NCI-H2107 (cell line): ENCODE measurements at places on chromosomes 1 and 21.

GRCh38 chr1:78426408-78426807, 64.4 kb upstream of the PTGFR start:
- DNase-seq: no peak

- DNase-seq: no peak
These were observed 8.9 kb downstream of the ZBTB7B start for GRCh38 chr1:155011437-155012025.

- no peak for DNase-seq
These were observed 108.7 kb upstream of the NFIA start for GRCh38 chr1:60973668-60974067.

DNA sequence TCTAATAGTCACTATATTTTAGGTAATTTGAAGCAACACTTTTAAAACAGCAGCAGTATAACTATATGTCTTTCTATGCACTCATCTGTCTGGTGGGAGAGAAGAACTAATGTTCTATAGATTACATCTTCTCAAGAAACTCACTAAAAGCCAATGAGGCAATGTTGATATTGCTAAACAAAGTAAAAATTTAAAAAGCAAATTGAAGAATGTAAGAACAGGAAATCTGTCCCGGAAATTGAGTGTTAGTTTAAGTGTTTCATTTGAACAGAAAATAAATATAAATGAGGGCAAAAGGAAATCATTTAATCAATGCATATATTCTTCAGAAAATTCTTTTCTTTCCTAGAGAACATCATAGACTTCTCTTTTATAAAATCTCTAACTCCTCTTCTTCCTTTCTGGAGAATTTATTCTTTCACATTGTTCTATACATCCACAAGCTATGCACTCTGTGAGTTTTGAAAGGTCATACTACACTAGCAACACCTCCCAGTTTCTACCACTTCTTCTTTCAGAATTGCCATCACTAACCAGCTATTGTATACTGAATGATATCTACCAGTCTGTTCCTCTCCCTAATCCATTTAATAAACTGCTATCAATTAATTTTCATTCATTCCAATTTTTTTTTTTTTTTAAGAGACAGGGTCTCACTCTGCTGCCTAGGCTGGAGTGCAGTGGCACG, 153.0 kb downstream of the USH2A start:
- no peak for DNase-seq

DNA sequence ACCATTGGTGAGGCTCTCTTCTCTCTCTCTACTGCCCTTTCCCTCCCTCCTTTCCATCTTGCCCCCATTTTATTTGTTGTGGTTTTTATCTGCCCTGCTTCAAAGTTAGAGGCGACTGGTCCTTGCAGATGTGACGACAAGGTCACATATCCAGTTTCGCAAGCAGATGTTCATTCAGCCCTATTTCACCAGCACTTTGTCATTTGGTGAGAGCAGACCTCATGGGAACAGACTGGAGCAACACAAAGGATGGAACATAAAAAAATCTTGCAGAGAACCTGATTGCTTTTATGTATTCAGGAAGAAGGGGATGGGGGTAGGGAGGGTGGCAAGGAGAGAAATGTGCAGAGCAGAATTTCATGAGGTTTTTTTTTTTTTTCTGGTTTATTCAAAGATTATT, 84.3 kb downstream of the ELAVL4 start:
- DNase-seq: no peak

DNA sequence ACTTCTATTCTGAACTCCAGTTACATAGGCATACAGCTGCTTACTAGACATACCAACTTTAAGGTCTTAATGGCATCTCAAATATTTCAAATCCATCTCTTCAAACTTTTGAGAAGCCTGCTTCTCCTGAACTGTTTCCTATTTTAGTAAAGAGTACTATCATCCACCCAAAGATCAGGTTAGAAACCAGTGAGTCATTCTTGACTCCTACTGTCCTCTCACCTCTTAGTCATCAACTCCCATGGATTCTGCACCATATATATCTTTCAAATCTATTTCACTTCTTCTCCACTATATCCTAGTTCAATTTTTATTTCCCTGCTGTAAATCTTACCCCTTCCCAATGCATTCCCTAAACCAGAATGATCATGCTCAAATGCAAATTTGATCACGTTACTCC, 18.1 kb upstream of the BEND5 start:
- no peak for DNase-seq

DNA sequence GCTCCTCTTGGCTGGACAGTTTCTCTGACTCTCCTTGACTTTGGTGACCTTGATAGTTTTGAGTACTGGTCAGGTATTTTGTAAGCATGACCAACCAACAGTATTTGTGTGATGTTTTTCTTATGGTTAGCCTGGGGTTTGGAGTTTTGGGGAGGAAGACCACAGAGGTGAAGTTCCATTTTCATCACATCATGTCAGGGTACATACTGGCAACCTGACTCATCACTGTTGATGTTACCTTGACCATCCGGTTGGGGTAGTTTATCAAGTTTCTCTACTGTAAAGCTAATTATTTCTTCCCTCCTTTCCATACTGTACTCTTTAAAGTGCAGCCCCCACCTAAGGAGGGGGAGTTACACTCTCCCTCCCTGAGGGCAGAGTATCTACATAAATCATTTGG, 13.4 kb downstream of the OSCP1 start:
- no peak for DNase-seq

DNA sequence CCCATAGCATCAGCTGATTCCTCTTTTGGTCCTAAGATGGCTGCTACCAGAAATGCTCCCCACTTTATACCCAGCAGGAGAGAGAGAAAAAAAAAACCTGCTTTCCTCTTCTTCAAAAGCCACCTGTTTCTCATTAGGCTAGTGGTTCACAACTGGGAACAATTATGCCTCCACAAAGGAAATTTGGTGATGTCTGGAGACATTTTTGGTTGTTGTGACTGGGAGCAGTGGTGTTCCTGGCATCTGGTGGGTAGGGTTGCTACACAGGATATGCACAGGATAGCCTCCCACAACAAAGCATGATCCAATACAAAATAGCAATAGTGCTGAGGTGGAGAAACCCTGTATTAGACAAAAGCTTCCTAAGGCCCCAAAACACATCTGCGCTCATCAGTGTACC, 38.5 kb upstream of the SGIP1 start:
- no peak for DNase-seq

GRCh38 chr1:175861626-175862367, 118.4 kb upstream of the TNR start:
- no peak for DNase-seq

GRCh38 chr1:59761443-59761842, 53.3 kb upstream of the HOOK1 start:
- no peak for DNase-seq

GRCh38 chr1:118007391-118007790, 77.9 kb downstream of the WDR3 start:
- DNase-seq: no peak

DNA sequence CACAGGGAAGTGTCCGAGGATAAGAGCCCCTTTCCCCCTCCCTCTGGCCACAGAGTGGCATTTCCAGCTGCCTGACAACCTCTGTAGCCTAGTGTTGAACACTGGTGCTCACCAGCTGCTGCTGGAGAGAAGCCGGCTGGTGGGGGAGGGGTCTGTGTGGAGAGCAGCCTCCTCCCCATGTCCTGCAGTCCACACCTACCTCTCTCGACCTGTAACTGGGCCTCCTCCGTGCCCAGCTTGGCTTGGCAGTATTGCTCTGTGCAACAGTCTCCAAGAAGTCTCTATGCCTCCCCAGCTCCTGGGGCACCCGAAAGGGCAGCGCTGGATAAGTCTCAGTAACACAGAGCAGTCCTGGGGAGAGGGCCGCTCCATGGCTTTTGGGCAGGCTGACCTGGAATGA, 17.0 kb downstream of the PAPPA2 start:
- DNase-seq: no peak

DNA sequence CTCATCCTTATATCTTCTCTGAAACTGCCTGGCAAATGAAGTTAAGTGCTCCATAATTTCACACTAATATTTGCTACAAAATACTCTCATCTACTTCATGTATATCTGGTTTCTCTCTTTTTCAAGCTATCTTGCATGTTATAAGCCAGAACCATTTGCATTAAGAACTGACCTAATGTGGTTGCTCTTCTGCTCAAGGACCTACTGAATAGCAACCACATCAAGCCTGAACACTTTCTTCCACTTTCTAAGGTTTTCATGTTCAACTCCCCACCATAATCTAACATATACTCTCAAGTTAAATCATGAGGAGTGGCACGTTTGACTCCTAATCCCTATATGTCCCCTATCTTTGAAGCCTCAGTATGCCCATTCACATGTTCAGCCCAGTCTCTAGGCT, 27.2 kb downstream of the RGS1 start:
- no peak for DNase-seq

DNA sequence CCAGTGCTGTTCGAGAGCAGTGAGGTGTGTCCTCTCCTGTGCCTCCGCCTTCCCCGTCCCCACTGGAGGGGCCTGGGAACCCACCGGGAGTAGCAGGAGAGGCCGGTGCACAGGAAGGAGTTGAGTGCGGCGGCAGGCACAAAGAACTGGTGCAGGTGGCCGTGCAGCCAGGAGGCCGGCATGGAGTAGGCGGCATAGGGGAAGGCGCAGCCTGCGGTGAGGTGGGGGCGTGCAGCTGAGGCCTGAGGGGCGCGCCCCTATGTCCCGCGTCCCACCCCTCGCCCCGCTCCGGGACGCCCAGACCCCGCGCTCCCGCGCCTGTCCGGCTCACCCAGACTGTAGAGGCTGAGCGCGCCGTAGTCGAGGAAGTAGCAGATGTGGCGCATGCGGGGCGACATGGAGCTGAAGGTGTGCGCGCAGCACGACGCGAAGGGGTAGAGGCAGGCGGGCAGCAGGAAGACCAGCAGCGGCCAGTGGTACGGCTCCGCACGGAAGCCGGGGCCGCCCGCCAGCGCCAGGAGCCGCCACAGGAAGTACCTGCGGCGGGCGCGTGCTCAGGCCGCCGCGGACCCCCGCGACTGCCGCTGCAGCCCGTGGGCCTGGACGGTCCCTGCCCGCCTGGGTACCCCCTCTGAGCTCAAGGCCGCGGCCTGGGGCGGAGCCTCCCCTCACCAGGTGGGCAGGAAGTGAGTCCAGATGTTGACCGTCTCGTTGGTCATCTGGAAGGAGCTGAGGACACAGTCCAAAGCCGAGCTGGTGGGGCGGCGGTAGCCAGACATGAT, 2.2 kb downstream of the PAQR6 start:
- no peak for DNase-seq

DNA sequence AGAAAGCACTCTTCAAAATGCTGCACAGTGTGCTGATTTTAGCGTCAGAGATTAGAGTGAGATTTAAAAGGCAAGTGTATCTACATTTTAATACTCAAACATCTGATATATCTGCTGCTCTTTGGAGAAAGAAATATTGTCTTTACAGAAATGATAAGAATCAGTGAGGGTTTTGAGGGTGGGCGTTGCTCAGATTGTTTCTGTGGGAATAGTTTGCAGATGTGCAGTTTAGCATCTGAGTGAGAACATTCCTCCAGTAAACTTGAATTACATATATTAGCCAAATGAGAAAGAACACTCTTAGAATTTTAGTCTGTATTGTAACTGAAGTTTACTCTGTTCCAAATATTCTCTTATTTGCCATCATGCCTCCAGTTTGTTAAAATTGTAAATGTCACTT, 549.2 kb downstream of the NEGR1 start:
- DNase-seq: no peak

- DNase-seq: no peak
These were observed 93.7 kb downstream of the RGS7 start for GRCh38 chr1:241263346-241263745.

GRCh38 chr1:40258445-40258769, 371 bp downstream of the ZMPSTE24 start:
- no peak for DNase-seq

GRCh38 chr1:17725084-17725719, 29.9 kb upstream of the ACTL8 start:
- DNase-seq: no peak

DNA sequence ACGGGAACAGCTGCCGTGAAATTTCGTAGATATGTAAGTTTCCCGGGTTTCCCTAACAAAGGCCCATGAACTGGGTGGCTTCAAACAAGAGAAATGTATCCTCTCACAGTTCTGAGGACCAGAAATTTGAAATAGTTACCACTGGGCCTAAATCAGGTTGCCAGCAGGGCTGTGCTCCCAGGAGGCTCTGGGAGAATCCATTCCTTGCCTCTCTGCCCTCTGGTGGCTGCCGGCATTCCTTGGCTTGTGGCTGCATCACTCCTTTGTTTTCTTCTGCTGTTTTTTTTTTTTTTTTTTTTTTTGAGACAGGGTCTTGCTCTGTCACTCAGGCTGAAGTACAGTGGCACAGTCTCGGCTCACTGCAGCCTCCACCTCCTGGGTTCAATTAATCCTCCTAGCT, 23.7 kb downstream of the UMODL1 start:
- no peak for DNase-seq

GRCh38 chr1:15187175-15188129, 33.9 kb downstream of the TMEM51 start:
- no peak for DNase-seq

DNA sequence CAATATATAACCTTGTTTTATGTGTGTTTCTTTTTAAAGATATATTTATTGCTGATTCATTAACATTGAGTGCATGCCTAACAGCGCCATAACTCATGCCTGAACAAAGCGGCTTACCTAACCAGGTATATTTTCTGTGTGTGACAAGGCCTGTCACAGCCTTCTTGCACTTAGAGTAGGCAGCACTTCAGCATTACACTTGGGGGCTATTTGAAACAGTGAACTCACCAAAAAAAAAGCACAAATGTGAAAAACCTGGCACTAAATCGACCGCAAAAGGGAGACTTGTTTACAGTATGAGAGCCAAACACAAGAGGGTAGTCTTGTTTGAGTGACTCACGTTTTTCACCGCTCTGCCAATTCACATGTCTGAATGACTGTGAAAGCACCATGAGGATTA, 111.7 kb downstream of the DISP1 start:
- DNase-seq: no peak

GRCh38 chr1:3491291-3492246, 37.1 kb downstream of the ARHGEF16 start:
- no peak for DNase-seq

DNA sequence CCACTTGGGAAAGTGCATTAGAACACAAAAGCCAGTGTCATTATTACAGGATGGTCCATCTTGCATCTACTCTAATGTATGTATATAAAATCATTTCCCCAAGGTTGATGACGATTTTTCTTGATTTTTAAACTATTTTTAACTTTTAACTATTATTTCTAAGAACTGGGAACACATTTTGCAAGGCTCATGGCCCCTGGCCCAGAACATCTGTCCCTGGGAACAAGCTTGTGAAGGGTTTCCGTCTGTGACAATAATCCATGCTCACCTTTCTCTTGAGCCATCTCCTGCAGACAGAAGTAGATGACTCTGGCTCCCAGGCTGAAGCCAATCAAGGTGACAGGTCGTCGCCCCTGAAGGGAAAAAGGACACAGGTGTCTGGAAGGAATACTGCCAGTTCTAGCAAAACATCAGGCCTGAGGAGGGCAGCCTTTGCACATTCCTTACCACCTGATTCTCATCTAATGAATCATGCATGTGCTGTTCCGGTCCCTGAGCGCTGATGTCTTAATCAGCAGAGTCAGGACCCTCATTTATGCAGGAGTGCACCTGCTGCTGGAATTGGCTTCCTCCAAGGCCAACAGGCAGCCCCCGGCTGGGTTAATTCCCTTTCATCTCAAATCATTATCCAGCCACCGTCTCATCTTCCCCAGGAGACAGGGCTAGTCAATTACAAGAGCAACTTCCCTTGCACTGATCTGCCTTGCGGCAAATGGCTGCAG, 62.5 kb downstream of the TMCO4 start:
- DNase-seq: no peak

- no peak for DNase-seq
These were observed 91.0 kb upstream of the FMN2 start for GRCh38 chr1:240000634-240001033.
